ENCODE measurements at places on chromosomes 4 and X. TPM values are rescaled to one million over a fixed set of nuclear protein-coding genes. Genes with fewer than 3 reads are reported as not detected.

The SULT1E1 gene
- 0.35 TPM for polyA plus RNA-seq

The RCHY1 gene
- polyA plus RNA-seq: 8.5 TPM

The OTC gene
- 0.12 TPM for polyA plus RNA-seq

The IL21 gene
- not detected for polyA plus RNA-seq

The FHIP1A gene
- polyA plus RNA-seq: 5.4 TPM

The GJB1 gene
- 0.04 TPM for polyA plus RNA-seq

The UCP1 gene
- not detected for polyA plus RNA-seq

The MAGEA8 gene
- polyA plus RNA-seq: not detected

The H2BW2 gene
- not detected for polyA plus RNA-seq
